ENCODE measurements at places on chromosomes 1 and 21.

DNA sequence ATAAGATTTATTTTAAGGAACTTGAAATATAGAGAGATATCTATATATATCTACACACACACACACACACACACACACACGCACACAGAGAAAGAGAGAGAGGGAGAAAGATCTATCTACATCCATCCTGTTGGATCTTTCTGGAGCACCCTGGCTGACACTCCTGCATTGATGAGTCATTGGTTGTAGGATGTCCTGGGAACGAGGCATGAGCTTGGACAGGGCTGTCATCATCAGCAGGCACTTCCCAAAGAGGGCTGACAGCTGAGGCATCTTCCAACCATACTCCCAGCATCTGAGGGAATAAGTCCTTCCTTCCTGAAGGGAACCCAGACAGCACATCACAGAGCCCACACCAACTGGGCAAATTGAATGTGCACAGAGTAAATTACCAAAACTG is 99.1 kb upstream of the ERG start:
- no peak for DNase-seq

DNA sequence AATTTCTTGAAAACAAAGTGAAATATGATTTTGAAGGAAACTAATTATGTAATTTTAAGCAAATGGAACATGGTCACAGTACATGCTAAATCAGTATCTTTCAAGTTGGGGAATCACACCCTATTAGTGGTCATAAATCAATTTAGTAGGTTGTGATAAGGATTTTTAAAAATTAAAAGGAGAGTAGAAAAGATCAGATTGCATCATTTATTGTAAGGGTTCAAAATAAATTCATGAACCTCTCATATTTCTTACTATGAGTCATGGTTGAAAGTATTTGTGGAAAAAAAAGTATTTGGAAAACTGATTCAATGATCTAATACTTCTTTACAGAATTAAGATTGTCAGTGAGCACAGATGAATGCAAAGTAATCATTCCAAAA is 14.6 kb downstream of the ADSS2 start:
- no peak for DNase-seq

DNA sequence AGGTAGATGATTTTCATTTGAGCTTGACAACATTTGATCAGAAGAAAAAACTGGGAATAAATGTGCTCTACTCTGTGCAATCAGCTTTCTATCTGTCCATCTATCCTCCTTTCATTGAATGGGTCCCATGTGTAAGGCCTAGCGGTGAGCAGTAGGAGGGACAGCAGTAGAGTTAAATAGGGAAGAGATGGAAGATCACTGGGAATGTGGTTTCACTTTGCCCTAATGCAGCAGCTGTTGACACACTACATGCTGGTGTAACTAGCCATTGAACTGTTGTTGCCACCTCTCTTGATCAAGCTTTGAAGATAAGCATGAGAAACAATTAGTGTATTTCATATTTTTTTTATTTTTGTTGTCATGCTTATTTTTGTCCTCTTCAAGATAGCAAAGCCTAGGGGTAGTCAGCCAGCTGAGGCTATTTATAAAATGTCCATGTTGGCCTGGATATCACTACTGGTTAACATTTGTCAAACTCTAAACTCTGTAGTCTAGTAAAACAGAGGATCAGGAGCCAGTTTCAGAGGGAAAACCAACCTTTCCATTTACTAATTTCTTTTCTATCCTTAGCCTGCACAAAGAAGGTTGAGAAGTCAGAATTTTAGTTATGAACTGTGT is 41.9 kb downstream of the CACNA1E start:
- no peak for DNase-seq

GRCh38 chr1:219143735-219144134 is 29.9 kb upstream of the LYPLAL1 start:
- no peak for DNase-seq

DNA sequence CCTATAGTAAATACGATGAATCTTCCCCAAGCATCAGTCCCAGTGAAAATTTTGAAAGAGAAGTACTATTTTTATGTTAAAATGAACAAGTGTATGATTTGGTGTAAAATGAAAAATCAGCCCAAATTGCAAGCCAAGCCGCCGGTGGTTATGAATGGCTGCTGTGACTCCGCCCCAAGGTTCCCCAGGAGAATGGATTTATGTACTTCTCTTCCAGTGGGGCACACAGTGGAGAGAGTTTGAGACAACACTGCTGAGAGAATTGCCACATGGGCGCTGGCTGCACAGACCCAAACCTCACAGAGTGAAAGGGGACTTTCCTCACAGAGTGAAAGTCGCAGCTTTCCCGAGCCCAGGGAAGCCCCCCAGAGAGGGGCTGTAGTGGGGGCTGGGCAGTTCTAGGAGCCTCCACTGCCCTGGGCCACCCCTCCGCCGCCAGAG is 24.0 kb downstream of the CDK18 start:
- no peak for DNase-seq

DNA sequence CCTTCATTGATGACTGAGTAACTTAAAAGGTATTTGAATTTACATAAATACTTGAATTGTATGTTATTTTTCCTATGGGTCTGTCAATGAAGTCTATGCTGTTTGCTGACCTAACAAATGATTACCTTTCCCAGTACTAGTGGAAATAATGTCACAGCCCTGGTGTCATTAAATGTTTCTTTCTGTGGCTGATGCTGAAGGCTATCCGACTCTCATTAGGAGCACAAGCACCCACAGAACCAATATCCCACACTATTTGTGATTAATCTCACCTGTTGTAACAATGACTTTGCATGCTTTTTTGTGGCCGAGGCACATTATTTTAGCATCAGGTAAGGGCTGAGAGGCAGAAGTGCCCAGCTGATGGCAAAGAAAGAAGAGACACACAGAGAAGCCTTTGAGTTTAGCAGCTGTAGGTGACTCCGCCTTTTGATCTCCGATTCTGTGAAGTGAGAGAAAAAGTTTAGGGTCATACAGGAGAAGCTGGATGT is 25.8 kb upstream of the TRIM45 start:
- no peak for DNase-seq

GRCh38 chr1:228174482-228175315 is 9.1 kb downstream of the IBA57 start:
- DNase-seq, result peak; percentile 12

DNA sequence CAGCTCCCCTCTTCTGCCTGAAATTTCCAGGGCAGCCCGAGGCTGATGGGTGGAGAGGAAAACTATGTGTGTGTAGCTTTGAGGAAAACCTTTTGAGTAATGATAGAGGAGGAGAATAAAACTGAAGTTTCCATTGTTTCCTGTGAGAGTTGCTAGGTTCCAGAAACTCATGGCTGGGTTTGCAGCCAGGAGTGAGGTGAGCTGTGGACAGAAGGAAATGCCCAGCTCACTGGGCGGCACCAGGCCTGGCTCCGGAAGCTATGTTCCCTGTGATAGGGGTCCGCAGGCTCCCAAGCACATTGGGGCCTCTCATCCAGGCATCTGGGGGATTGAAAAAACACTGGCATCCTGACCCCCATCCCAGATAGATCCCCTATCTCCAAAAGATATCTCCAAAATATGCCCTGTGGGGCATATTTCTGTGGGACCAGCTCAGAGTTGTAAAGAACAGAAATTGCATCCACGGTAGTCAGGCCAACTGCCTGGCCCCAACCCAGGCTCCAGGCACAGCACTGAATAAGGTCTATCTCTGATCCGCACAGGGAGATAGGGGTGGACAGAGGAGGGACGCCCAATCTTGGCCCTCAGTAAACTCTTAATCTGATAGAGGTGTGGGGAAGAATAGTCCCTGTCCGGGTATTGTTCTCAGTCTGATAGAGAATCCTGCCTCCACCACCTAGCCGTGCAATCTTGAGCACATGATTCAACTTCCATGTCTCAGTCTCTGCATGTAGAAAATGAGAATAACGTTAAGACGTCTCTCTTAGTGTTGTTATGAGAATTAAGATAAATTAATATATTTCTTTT is 1.8 kb upstream of the HSPG2 start:
- no peak for DNase-seq

DNA sequence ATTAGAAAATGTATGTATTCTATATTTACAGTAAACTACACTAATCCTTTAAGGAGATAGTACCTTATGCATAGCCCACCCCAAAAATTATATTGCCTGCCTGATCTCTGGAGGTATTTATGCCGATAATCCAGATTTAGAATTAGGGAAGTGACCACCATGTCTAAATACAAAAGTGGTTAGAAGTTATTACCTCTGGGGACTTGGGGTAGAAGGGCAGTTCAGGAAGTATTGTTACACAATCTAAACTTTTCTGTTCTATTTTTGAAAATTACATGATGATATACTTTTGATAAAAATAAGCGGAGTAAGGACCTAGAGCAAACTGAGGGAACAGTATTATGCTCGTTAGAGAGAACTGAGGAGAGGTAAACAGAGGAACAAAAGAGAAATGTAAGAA is 90.5 kb upstream of the ZP4 start:
- DNase-seq, result no peak

- no peak for DNase-seq
These were observed 14.2 kb downstream of the RIMS3 start for GRCh38 chr1:40651138-40651857.

- DNase-seq, result no peak
These were observed 139.2 kb downstream of the ETS2 start for GRCh38 chr21:38944903-38945302.

DNA sequence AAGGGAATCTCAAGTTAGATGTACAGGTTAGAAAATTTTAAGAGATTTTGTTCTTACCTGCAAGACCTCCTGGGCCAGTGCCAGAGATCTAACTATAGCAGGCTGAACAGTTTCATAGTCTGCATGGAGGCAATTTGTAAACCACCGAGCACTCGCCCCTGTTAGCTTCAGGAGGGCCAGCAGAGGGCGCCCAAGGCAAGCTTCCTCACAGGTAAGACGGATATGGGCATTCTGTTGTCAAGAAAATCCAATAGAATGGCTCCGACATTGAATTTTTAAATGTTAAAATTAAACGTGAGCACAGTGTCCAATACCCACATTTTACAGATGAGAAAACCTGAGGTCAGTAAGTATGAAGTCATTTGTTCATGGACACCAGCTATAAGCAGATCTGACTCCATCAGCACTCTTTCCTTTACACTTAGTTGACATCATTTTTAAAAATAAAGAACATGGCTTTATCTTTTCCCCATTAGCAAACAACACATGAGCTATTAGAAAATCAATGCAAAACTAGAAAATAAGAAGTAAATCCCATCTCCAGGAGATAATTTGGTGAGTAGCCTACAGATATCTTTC is 2.2 kb downstream of the REG4 start:
- peak; percentile 72 for DNase-seq

DNA sequence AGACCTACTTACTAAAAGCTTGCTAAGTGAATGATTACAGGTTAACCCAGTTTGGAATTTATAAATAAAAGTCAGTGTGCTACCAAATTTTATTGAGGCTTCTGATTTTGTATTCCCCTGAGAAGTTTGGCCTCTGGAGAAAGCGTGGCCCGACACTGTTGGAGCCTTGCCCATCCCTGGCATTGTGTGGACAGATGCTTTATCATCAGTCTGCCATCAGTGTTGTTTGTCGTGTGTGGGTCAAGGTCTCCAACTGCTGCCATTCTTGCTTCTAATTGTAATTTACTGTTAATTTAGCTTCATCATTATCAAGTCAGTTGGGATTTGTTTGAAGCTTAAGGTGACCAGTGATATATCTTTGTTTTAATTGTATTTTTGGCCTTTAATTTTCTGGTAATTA is 62.0 kb upstream of the LPGAT1 start:
- DNase-seq, result no peak

DNA sequence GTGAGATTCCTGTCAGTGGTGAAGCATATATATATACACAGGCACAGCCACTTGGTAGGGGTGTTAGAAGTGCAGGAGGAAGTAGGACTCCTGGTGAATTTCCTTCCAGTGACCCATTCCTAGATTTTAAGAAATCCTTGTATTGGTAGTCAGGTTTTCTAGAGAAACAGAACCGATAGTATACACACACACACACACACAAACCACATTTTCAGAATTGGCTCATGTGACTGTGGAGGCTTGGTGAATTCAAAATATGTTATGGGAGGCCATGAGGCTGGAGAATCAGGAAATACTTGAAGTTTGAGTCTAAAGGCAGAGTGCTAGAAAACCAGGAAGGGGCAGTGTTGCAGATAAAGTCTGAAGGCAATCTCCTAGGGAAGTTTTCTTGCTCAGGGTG is 114.2 kb downstream of the FCRL5 start:
- DNase-seq, result no peak

DNA sequence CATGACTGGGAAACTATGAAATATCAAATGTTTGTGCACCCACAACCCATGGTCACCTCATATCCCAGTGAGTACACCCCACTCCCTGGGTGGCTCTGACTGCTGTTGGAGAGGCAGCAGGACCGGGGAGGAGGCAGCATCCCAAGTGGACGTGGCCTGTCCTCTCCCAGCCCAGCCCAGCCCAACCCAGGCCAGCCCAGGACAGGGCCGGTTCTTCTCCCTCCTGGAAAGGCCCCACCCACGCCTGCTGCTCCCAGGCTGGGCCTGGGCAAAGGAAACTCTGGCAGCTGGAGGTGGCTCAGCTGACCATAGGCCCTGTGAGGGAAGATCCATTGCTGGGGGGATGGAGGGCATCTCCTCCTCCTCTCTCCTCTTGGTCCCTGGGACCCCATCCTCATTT is 19.1 kb downstream of the MATN1 start:
- DNase-seq, result no peak

DNA sequence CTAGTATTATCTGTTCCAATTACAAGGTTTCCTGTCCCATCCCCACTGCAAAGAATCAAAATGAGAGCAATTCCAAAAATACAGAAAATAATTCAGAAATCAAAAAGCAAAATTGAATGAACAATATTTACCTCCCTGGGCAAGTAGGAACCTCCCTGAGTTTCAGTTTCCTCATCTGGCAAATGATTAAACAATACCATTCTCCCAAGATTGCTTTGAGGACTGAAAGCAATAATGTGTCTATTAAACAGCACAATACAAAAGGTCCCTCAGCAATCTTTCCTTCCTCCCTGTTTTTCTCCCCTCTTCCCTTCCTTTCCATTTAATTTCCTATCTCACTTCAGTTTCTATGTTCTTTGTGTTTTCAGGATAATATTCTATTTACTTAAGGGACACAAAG is 171.0 kb downstream of the ZC3H11B start:
- DNase-seq, result no peak

DNA sequence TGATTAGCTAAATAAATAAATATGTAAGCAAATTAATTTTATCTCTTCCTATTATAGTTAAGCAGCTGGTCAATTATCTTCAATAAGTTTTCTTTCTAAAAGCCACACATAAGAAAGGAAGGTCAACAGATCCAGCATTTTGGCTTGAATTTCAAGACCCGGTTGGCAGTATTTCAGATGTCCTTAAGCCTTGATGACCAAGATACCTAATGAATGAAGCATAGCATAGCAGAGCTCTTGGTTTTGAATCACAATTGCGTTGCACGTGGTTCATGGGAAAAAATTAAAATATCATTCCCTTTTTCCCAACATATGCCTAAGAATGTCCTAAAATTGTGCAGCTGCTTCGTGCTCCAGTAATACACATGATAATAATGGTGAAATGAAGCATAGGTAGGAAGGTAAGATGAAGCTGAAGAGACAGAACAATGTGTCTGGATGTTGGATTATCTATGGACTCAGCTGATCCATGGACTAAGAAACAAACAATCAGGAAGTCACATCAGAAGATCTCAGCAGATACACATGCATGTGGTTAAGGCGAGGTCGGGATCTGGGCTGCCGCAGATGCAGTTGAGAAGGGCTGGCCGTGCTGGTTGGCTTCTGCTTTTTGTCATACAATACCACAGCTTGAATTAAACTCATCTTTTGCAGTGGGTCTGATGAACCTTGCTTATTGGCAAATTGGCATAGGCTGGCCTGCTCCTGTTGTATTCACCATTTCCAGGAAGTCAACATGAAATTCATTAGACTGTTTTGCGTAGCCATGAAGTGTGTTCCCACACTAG is 284.9 kb upstream of the RUNX1 start:
- no peak for DNase-seq

Measured in activated CD4-positive, alpha-beta T cell treated with anti-CD3 and anti-CD28 coated beads, Interleukin-2, amount 50 U/mL, for 16 hours (primary cell).